Neural crest cell (in vitro differentiated cells): ENCODE measurements at places on chromosomes 2 and 18.

- no peak for DNase-seq
Observed at GRCh38 chr2:240963065-240963867, 35.2 kb upstream of the SNED1 start.

GRCh38 chr2:21317131-21317530 lies 193.4 kb downstream of the TDRD15 start:
- DNase-seq: peak; percentile 57

GRCh38 chr2:97994476-97994875 lies 1.3 kb downstream of the TMEM131 start:
- DNase-seq: no peak

- DNase-seq: no peak
Observed at GRCh38 chr18:22176420-22177326, 7.3 kb downstream of the GATA6 start.

- DNase-seq: no peak
Observed at GRCh38 chr2:72084584-72084976, 63.1 kb downstream of the CYP26B1 start.
